Putamen (tissue), 1 donor: ENCODE measurements at places on chromosomes 7 and 10.

DNA sequence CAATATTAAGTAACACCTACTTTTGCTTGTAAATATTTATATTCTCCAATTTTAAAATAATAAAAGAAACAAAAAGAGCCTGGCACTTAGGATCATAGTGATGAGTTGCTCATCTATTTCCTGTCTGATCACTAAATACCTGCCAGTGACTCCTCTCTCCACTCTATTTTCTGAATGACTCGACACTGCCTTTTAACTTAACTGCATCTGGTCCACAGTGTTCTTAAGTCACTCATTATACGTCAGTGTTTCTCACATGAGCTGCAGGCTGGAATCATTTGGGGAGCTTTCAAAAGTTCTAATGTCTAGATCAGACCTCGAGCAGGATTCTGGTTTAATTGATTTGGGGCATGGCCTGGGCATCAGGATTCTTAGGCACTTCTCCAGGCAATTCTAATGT lies 78.0 kb upstream of the AGBL3 start:
- no peak for DNase-seq

DNA sequence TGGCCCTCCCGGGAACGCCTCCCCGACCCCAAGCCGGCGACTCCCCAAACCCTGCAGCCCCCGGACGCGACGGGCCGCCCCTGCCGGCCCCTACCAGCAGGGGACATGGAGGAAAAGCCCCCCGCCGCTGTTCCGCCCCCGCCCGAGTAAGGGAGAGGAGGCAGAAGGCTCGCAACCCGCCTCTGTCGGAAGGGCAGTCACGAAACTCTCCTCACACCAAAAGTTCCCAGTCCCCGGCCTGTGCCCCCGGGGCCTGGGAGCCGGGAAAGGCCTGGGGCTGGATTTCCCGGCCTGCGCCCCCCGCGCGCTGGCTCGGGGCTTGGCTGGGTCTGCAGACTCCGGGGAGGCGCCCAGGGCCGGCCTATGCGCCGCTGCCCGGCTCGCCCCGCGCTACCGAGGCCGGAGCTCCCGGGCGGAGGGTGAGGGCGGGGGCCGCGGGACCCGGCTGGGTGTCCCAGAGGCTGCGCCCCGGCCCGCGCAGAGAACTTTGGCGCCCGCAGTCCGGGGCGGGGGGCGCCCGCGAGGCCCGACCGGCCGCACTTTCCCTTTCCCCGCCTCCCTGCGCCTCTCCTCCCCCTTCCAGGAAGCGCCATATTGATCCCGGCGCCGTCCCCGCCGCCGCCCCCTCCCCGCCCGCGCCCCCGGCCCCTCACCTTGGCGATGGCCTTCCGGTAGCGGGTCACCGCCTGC lies 728 bp downstream of the PARD3 start:
- no peak for DNase-seq

GRCh38 chr7:158649279-158649678 lies 55.3 kb downstream of the NCAPG2 start:
- no peak for DNase-seq

DNA sequence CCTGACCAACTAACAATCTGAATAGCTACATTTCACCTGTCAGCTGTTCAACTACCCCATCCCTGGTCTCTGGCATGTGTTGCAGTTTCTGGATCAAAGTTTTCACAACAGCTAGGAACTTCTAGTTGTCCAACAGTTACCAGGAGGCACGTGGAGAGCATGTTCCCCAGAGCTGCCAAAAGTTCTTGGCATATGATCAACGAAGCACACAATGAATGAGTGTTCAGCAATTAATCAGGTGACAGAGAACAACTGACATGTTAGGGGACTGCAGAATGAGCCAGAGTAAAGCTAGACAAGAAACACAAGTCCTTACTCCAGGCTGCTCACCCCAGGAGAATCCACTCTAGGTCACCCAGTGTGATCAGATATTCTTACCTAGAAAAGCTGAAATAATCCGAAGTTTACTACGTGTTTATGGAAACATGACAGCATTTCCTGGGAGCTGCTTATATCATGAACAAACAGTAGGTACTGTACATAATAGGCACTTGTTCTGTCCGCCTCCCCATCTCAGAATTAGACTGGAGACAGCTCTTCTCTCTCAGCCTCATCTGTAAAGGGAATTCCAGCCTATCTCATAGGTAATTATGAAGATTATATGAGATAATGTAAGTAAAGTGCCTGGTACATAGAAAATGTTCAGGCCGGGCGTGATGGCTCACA lies 50.6 kb downstream of the ZNF438 start:
- DNase-seq = peak; percentile 65

DNA sequence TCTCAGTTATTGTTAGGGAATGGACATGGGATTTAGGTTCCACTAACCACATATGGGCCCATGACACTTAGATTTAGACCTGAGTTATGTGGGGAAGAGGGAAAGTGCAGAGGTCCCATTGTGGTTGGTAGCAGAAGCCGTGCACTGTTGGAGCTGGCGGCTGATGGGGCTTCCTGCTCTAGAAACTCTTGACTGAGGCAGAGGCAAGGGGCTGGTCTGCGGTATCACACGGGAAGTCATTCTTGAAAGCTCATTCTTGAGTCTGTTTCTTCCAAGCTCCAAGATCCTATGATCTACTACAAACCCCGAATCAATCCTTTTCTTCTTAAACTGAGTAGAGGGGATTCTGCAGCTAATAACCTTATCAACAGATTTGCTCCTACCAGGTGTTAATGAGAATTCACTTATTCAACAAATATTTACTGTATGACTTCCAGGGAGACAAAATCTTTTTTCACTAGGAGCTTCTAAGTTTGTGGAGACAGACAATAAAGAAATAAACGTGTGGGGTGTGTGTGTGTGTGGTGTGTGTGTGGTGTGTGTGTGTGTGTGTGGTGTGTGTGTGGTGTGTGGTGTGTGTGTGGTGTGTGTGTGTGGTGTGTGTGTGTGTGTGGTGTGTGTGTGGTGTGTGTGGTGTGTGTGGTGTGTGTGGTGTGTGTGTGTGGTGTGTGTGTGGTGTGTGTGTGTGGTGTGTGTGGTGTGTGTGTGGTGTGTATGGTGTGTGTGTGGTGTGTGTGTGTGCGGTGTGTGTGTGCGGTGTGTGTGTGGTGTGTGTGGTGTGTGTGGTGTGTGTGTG lies 57.1 kb downstream of the AOC1 start:
- no peak for DNase-seq
